Fibroblast of pulmonary artery (primary cell): ENCODE measurements at places on chromosomes 11 and 22.

GRCh38 chr11:114273890-114274635 is 22.1 kb upstream of the NNMT start:
- DNase-seq = no peak

DNA sequence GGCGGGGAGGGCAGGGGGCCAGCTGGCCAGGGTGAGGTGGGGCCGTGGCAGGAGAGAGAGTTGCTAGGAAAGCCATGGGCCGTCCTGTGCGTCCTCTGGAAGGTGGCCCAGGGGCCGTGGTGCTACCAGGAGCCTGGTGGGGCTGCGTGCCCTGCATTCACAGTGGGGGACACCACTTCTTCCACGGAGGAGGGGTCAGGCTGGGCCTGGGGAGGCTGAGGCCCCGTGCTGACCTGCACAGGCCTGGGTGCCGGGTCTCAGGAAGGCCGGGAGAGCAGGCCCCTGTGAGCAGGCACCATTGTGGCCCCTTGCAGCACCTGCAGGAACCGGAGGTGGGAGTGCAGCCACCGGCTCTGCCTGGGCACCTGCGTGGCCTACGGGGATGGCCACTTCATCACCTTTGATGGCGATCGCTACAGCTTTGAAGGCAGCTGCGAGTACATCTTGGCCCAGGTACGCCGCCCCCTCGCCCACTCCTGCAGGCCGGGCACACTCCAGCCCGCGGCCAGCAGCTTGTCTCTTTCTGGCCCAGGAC is 12.0 kb downstream of the MUC5B start:
- no peak for DNase-seq

DNA sequence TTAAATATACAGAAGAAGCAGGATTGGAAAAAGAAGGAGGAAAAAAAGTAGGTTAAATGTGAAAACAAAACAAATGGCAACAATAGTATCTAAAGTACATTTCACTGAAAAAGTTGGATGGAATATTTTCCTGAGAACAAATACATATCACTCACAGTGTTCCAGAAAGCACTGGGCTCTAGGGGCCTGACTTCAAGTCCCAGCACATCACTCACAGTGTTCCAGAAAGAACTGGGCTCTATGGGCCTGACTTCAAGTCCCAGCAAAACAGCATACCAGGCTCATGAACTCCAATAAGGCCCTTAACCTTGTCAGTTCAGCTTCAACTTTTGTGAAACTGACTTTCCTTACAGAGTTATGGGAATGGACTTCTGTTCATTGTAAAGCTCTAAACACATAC is 46.0 kb upstream of the CCDC34 start:
- DNase-seq = no peak

- peak; percentile 83 for DNase-seq
These were observed 97.7 kb upstream of the TP53I11 start for GRCh38 chr11:45048313-45048841.

DNA sequence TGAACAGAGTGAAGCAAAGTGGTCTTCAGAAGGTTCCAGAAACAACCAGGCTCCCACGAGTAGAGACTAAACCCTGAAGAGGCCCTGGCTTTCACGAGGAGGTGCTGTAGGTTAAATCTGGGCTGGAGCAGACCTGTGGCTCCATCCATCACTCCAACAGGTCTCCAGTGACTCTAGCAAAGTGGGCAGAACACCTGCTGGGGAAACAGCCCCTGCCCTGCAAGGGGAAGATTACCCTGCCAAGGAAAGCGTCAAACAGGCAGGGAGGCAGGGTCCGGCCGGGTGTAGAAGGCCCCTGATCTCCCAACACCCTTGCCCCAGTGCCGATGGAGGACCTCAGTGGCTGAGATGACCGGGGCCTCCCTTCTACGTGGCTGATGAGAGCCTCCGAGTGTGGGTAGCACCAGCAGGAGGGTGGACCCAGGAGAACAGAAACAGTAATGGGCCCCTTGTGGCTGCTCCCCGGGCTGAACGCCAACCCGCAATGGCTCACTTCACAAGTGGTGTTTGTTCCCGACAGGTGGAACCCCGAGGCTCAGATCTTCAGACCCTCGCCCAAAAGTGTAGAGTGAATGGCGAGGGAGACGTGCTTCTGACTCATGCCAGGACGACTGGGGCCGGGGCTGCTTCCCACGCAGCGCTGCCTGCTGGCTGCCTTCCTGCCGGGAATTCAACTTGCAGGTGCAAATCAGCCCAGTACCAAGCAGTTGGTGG is 112.0 kb downstream of the SHANK2 start:
- no peak for DNase-seq

GRCh38 chr11:63489879-63490278 is 1.1 kb downstream of the PLAAT5 start:
- DNase-seq = peak; percentile 48

- no peak for DNase-seq
These were observed 746 bp upstream of the CALCB start for GRCh38 chr11:15072551-15073143.

GRCh38 chr22:17767233-17768065 is 6.8 kb downstream of the BID start:
- no peak for DNase-seq

DNA sequence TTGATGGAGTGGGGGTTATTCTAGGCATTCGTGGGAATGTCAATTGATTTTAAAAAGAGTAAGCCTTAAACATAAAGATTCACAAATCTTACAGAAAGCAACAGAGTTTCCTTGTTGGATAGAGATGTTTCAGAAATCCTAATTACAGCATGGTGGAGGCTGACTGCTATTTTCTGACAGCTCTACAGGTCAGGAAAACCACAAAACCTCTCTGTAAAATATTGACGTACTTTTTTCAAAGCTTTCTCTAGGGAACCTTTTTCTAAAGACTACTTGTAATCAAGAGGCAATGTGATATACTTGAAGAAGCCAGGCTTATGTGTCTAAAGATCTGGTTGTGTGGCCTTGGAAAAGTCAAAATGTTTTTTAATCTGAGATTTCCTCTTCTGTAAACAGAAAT is 9.1 kb upstream of the OR8B8 start:
- no peak for DNase-seq

GRCh38 chr11:74418509-74418895 is 20.3 kb upstream of the PGM2L1 start:
- DNase-seq = peak; percentile 81

- peak; percentile 69 for DNase-seq
These were observed 31.7 kb downstream of the POLR3H start for GRCh38 chr22:41512421-41513194.

DNA sequence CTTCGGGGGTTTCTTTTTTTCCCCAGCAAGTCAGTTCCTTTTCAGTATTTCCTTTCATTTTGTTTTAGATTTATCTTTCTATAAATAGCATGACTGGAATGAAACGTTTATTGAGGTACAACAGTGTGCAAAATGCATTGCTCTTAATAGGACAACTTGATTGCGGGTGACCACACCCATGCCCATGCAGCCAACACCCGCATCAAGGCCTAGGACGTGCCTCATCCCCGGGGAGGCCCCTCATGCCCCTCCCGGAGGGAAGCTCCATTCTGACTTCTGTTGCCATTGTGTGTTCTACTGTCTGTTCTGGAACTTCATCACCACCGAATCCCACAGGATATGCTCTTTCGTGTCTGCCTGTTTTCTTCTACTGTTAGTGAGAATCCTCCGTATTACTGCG is 82.2 kb downstream of the RPS6KA4 start:
- DNase-seq = no peak
